Anterior cingulate cortex (tissue), 58 donors: ENCODE measurements at places on chromosomes 2 and 18.

GRCh38 chr18:6255886-6256285 lies 158.8 kb downstream of the L3MBTL4 start:
- no peak for DNase-seq

DNA sequence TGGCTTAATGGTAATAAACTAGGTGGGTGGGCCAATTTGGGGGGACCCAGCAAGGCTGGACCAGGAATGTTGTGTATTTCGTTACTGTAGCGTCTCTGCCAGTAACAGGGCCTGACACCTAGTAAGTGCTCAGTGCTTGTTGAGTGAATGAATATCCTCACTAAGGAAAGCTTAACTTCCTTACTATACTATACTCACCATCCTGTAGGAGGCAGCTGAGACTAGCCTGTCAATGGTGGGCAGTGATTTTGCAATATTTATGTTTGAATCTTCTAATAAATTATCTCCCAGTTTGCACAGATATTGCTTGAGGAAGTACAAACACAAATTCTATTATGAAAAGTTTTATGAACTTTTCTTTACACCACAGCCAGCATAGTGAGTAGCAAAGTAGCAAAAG lies 370.7 kb upstream of the SYT4 start:
- DNase-seq, result no peak

- no peak for DNase-seq
These were observed 2.8 kb upstream of the PSMD1 start for GRCh38 chr2:231053846-231054245.

- DNase-seq, result peak; percentile 42
These were observed 775 bp downstream of the RNF125 start for GRCh38 chr18:32019251-32019948.

GRCh38 chr18:79756826-79757225 lies 40.9 kb upstream of the KCNG2 start:
- DNase-seq, result no peak

GRCh38 chr2:207087046-207087902 lies 78.5 kb downstream of the KLF7 start:
- DNase-seq, result no peak

- DNase-seq, result no peak
These were observed 48.6 kb downstream of the DDX1 start for GRCh38 chr2:15640261-15640711.

DNA sequence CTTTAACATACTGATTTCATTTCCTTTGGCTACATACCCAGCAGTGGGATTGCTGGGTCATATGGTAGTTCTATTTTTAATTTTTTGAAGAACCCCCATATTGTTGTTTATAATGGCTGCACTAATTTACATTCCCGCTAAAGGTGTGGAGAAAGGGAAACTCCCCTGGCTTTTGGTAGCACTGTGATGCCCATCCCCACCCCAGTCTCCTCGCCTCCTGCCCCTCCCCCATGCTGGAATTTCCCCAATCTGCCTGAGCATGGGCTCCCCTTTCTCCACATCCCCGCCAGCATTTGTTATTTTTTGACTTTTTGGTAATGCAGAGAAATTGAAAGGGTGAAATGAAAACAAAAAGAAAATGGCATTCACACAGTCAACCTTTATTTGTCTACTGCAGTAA lies 30.0 kb upstream of the SULT1C4 start:
- DNase-seq, result no peak

- DNase-seq, result no peak
These were observed 1.3 kb downstream of the TWIST2 start for GRCh38 chr2:238848976-238849853.

- DNase-seq, result no peak
These were observed 276.2 kb downstream of the CELF4 start for GRCh38 chr18:37289423-37289822.

DNA sequence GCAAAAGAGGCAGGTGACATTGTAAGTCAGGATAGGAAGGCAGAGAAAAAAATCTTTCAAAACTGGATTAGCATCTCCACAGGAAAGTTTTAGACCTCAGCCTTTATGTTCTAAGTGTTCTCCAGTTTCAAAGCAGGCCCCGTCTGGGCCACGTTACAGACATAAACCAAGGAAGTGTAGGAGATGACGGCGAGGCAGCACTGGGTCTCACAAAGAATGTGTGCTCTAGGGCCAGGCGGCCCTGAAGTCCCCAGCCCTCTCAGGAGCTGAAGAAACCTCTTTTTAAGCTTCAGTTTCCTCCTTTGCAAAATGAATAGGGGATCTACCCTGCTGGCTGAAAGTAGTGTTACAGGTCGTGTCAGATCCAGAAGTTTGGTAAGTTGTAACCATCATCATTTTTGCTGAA lies 81.7 kb downstream of the SPRED2 start:
- DNase-seq, result no peak

GRCh38 chr2:129142465-129142864 lies 823.8 kb upstream of the HS6ST1 start:
- DNase-seq, result no peak

DNA sequence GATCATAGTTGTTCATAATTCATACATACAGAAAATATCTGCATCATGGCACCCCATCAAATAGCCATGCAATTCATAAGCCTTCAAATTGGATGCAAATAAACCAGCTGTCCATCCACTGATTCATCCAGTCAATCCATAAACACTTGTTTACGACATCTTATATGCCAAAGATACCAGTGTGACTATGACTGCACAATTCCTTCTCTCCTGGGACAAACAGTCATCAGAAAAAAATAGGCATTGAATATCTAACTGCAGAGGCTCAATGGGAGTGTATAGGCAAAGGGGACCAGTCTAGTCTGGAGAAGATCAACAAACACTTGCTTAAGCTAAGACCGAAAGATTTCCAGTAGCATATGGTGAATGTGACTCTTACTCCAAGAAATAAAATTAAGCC lies 70.0 kb downstream of the COL4A3 start:
- DNase-seq, result no peak

DNA sequence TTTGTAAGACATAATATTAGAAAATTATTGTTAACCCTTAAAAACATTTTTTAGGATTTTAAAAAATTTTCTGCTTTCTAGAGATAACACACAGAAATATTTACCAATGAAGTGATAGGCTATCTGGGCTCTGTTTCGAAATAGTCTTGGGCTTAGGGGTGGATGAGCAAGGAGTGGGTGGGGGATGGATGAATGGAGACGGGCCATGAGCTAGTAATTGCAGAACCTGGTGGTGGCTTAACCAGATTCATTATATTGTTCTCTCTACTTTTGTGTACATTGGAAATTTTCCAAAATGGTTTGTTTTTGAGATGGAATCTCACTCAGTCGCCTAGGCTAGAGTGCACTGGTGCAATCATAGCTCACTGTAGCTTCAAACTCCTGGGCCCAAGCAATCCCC lies 89.6 kb downstream of the TCF7L1 start:
- no peak for DNase-seq

- DNase-seq, result no peak
These were observed 131.5 kb downstream of the CCDC74A start for GRCh38 chr2:131659168-131659572.

- DNase-seq, result no peak
These were observed 65.8 kb downstream of the ALMS1 start for GRCh38 chr2:73451263-73451972.

- DNase-seq, result no peak
These were observed 2.7 kb upstream of the ACTR3 start for GRCh38 chr2:113887009-113887792.

DNA sequence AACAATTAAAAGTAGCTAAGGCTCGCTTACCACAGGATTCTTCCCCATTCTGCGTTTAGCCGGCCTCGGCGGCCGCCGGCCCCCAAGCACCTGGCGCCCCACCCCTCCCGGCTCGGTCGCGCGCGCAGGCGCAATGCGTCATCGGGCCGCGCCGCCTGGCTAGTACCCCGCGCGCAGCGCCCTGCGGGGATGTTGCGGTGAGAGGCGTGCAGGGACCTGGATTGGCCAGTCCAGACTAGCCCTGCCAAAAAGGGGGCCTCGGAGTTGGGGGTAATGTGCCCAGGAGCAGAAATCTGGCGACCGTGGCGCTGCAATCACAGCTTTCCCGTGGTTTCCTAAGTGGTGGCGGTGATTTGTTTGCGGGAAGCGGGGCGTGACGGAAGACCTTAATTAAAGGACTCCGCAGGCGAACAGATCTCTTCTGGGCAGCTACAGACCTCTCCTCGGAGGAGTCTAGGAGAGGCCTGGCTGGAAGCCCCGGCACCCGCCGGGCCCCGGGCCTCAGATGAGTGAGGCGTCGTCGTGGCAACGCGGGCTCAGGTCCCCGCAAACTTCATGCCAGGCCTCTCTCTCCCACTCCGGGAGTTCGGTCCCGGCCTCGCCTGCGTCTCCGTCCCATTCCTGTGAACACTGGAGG lies 606 bp downstream of the TMEM237 start:
- peak; percentile 76 for DNase-seq

DNA sequence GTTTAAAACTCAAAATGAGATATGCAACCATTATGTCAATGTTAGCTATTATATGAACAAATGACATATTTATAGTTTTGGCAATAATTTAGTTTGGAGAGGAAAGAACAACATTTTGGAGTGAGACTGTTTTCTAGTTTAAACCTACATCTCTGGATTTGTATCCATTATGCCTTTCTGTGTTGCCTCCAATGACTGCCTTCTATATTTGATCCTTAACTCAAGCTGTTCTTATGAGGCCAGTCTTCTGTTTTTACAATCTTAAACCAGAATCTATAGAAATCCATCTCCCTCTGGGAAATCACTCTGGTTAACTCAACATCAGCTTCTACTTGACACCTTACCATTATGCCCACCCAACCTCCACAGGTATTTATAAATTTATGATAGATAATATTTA lies 67.5 kb downstream of the ZNF385B start:
- DNase-seq, result no peak

GRCh38 chr2:202307690-202308089 lies 42.1 kb downstream of the NOP58 start:
- DNase-seq, result no peak

DNA sequence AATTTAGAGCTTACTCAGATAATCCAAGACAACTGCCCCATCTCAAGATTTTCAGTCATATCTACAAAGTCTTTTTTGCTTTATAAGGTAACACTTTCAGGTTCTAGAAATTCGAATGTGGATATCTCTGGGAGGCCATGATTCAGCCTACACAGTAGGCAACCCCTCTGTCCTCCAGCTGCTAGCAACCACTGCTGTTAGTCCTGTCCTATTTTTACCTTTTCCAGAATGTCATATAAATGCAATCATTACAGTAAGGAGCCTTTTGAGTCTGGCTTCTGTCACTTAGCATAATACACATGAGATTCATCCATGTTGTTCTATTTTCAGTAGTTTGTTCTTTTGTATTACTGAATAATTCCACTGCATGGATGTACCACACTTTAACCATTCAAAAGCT lies 28.5 kb upstream of the MARCHF7 start:
- DNase-seq, result no peak

- no peak for DNase-seq
These were observed 87.6 kb downstream of the PLCL1 start for GRCh38 chr2:197891897-197892442.

DNA sequence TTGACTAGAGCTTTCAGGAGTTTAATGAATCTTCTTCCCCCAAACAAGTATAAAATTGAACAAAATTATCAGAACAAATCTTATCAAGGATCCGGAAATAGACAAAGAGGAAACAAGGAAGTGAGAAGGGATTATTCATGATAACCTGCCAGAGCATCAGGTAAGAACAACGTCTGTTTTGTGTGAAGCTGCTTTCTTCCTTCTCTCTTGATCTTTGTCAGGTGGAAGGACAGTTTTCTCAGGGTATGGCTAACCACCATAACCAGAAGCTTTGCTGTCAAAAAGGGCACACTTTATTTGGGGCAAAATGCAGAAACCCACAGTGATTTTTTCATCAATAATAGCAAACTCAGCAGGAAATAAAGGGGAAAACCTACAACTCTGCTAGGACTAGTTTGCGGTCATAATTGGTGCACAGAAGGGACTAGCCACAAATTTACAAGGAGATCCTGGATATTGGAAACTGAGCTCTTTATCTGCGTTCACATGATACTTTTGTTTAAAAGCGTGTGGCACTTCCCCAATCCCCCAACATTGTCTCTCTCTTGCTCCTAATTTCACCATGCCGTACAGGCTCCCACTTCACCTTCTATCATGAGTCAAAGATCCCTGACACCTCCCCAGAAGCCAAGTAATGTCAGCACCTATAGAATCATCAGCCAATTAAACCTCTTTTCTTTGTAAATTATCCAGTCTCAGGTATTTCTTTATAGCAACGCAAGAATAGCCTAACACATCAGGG lies 124.2 kb downstream of the FSIP2 start:
- DNase-seq, result no peak

DNA sequence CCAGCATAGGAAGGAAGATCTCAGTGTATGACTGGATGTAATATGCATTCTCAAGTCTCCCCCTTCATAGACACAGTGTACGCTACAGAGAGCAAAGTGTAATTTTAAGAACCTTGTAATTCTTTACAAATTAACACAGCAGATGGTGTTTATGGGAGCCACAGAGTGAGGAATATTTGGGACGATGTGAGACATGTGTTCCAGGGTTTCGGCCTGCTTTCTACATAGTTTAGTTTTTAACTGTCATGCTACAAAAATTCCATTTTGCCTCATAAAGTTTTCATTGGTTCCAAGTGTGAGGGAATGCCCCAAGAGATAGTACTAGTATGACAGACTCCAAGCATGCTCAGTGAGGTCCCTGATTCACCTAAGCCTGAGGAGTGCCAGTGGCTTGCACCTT lies 76.2 kb upstream of the LRRTM1 start:
- DNase-seq, result no peak

- no peak for DNase-seq
These were observed 13.3 kb upstream of the ZEB2 start for GRCh38 chr2:144533221-144533620.

- DNase-seq, result no peak
These were observed 83.8 kb downstream of the NPAS2 start for GRCh38 chr2:100903534-100904258.

DNA sequence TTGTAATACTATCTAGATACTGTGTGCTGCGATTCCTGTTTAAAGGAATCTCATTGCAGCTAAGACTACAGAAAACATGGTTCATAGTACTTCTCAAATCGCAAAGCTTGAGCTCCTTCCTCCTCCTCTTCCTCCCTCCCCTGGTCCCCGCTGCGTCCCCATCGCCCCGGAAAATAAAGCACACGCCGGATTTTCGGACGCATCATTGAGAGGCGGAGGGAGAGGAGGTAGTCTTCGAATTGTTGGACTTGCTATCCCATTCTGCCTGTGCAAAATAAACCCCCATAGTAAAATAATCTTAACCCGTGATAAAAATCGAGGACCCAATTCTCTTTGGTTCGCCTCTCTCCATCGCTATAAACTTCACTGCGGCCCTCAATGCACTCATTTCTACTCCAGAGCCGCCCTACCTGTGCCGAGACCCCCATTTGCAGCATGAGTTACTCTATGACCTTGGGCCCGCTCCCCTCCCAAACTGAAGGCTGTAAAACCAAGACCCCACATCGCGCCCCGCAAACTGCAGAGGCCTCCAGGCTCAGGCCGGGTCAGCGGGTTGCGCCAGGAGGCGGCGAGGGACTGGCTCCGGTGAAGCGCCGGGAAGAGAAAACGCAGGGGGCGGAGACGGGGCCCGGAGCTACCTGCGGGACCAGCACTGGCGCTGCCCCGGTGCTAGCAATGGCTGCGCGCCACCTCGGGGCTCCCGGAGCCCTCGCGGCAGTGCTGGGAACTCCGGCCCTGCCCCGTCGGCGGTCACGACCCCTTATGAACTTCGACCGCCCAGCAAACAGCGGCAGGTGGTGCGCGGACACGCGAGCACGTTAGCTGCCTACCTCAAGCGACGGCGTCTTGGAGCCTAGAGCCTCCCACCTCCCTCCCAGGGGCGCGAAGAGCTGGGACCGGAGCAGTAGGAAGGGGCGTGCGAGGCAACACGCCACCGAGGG lies 649 bp downstream of the ESCO1 start:
- no peak for DNase-seq

GRCh38 chr2:128995086-128995485 lies 676.4 kb upstream of the HS6ST1 start:
- no peak for DNase-seq
